ENCODE measurements at places on chromosomes 1 and 21.

- DNase-seq, result no peak
These were observed 26.7 kb downstream of the SLC2A1 start for GRCh38 chr1:42931911-42932422.

DNA sequence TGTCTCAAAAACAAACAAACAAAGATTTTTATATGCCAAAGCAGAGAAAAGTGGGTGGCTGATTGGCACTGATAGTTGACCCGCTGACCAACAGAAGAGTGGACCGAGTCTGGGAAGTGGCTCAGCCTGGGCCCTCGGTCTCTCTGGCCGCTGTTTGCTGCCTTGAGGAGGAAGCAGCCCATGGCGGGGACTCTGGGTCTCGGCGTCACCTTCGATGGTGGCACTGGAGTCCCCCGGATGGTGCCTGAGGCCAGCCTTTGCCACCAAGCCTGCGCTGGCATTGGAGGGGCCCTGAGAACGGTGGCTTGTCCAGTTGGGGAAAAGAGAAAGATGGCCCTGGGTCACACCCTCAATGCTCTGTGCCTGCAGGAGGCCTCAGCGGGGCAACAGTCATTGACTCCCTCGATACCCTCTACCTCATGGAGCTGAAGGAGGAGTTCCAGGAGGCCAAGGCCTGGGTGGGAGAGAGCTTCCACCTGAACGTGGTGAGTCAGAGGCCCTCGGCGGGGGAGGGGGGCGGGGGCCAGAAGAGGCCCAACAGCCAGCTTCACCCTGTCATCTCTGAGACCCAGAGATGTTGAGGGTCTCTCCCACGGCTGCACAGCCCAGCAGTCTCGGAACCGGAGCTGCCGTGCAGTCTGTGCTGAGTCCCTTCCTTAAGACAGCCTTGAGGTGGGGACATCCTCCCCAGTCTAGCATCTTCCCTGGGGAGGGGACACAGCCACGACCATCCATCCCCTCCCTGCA is 53.5 kb upstream of the SELENON start:
- DNase-seq, result no peak

DNA sequence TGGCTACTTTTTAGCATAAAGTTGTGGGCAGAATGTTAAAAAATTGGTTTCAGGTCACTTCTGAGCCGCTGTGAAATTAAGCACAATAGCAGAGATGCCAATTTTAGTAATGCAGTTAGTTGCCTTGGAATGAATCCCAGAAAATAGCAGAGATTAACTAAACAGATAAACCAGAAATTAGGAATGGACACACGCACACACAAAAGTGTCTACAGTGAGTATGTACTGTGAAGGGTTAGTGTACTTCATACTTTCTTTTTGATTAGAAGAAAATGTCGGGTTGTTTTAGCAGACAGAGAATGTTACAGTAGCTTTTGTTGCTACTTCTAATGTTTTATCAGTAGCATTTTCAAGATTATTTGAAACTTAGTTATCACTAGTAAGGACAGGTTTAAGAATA is 106.7 kb downstream of the LEPR start:
- DNase-seq, result peak; percentile 31

GRCh38 chr1:201786824-201787223 is 42.1 kb upstream of the IPO9 start:
- no peak for DNase-seq

DNA sequence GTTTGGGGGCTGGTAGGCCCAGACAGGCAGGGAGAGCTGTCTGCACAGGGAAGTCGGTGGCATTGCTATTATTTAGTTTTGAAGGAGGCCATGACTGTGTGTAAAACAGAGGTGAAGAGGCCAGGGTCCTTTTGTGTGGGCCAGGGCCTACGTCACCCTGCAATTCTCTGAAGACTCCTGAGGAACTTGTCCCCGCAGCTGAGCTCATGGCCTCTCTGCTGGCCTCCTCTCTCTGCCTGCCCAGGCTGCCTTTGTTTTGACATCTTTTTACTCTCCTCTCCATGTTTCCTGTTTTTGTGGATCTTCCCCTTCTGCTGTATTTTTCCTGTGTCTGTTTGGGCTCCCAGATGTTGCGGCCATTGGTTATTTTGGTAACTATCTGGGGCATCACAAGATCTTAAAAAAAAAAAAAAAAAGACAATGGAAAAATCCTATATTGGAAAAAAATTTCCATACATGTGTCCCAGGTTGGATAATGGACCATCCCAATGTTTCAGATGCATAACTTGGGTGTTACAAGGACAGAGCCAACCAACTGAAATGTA is 280.7 kb downstream of the RPS6KC1 start:
- no peak for DNase-seq

GRCh38 chr1:93566227-93566626 is 115.4 kb downstream of the BCAR3 start:
- DNase-seq, result no peak

DNA sequence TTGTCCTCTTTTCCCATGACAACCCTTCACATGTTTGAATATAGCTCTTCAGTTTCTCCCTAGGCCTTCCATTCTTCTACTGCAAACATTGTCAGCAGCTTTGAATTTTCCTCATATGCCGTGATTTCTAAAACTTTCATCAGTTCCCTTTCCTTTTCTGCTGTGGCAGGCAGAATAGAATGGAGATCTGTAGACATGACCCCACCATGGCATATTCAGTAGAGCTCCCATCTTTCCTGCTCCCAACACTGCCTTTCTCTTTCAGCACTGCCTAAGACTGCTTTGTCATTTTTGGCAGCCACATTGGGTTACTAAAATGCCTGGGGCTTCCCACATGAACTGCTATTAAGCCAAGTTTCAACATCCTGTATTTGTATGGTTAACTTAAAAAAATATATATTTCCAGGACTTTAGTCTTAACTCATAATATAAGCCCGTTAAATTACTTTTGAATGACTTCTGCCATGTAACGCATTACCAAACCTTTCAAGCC is 60.9 kb downstream of the TBX19 start:
- DNase-seq, result peak; percentile 37

DNA sequence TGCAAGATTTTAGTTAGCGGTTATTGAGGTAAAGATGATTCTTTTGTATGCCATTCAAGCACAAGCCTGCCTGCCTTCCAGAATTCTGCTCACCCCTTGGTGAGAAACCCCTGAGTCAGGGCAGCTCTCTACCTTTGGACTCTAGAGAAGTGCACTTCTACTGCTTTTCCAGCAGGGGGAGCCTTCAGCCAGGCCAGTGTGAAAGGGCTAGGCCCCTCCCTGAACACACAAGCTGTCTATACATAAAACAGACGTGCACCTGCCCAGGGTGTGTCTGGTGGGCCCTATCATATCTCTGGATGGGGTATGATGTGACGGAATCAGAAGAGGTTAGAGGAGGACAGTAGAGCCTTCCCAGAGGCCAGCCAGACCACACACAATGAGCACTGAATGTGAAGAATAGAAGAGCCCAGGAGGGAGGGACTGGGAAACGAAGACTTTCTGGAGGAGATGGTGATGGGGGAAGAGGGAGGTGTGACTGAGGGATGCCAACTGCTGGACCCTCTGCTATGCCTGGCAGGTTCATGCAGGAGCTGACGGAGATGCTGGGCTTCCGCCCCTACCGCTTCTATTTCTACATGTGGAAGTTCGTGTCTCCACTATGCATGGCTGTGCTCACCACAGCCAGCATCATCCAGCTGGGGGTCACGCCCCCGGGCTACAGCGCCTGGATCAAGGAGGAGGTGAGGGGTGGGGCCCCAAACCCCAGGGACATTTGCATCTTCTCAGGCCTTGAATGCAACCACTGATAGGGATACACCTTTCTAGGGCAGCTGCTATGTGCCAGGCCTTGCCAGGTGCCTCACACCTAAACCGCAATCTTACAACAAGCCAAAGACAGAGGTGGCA is 13.0 kb upstream of the KCNC4 start:
- DNase-seq, result no peak

DNA sequence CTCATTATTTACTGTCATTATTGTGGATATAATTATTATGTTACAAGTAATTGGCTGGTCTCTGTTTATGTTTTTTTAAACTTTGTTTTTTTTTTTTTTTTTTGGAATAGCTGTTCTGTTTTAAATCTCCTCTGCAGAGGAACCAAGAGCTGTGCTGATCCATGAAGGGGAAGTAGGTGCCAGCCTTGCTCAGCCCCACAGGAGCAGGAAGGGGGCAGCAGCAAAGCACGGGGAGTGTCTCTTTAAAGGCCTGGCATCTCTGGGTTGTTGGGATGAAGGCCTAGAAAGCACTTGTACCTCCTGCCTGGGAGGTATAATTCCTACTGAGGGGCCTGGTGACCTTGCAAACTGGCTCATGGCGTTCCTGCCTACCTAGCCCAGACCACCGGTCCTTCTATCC is 2.5 kb upstream of the GRHL3 start:
- DNase-seq, result no peak

- no peak for DNase-seq
These were observed 256.4 kb downstream of the PRDM2 start for GRCh38 chr1:13956393-13956792.

DNA sequence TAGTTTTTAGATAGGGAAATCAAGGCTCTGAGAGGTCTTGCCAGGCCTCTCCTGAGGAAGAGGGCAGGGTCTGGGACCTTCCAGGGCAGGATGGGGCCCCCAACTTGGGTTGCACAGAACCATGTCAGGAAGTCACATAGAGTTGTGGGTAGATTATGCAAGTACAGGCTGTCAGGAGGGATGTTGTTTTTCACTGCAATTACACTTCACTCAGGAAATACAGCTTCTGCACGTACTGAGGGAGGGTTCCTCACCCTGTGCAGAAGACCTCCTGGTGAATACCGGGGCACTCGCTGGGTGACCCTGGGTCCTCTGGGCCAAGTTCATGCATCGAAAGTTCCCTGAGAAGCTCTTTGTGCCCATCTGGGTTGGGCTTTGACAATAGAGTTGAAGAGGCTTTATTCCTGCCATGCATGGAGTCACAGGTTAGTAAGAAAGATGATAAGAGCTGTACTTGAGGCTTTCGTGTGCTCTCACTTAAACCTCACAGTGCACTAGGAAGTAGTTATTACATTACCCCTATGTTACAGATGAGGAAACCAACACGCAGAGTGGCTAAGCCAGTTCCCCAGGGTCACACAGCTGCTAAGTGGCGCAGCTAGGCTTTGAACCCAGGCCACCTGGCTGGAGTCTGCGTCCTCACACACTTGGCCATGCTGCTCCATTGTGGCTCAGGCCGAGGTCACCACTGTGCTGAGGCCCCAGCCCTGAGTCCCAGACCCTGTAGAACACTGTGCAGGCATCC is 16.2 kb upstream of the TNFRSF1B start:
- no peak for DNase-seq

DNA sequence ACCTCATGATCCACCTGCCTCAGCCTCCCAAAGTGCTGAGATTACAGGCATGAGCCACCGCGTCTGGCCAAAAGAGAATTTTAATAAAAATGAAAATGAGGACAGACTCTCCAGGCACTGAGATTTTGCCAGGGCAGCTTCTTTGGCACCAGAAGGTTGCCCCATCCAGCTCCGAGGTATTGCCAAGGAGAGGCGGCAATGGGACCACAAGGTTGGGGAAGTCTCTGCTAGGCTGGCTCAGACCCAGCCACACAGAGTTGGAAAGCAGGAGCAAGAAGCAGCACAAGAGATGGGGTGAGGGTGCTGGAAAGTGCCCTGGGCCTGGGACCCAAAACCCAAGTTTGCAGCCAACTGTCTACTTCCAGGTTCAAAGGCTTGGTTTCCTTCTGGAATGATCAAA is 200.9 kb downstream of the HHIPL2 start:
- DNase-seq, result no peak

GRCh38 chr1:178518894-178519293 is 6.0 kb downstream of the TEX35 start:
- no peak for DNase-seq

DNA sequence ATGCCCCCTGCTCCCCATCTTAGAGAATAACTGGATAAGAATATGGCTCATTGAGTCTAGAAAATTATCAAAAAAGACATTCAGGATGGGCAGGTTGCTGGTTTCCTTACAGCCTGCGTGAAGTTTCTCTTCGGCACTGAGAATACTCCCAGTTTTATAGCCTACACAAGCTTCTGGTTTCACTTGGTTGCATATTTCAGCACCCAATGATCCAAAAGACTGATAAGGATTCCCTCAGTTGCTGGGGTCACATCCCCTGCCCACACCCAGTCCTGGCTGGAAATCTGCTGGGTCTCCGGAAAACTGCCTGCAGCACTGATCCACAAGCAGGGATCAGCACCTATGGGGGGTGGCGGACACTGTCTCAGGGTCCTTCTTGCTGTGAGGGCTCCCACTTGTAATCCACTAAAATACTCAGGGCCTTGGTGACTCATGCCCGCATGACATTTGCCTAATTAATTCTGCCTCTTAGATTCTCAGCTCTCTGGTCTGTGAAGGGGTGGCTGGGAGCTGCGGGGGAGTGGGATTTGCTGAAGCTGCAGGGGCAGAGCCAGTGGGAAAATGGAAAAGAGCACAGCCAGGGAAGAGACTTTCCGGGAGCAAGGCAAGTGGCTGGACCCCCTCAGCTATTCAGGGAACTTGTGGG is 142.5 kb downstream of the ZNF648 start:
- DNase-seq, result no peak

GRCh38 chr1:228410015-228410414 is 3.4 kb upstream of the TRIM11 start:
- DNase-seq, result no peak

DNA sequence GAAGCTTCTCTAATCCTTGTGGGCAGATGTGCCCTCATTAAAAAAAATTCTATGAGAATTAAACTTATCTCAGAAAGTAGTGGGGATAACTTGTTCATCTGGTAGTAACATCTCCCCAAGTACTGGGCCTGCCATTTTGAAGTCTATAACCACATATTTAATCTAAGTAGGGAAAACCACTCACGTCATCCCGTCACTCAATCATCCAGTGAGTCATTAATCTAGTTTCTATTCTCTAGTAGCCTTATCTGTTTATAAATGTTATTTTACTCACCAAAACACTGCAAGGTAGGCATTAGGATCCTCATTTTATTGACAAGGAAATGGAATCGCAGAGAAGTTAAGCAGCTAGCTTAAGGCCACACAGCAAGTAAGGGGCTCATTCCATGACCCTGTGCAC is 221.9 kb downstream of the ATG4C start:
- no peak for DNase-seq

DNA sequence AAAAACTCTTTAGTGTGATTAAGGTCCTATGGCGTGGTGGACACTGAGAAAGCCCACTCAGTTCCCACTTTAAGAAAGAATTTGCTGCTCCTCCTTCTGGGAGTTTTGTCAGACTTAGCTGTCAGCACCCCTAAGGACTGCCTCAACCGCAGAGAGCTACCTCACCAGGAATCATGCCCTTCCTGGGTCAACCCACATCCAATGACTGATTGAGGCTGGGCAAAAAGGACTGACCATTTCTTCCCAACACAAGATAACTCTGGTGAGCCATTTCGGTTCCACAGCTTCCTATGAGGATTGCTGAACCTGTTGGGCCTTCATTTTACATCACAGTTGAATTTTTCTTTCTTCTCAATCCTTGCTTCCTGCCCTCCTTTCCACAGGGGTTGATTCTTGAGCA is 197.9 kb downstream of the NCAM2 start:
- DNase-seq, result no peak

DNA sequence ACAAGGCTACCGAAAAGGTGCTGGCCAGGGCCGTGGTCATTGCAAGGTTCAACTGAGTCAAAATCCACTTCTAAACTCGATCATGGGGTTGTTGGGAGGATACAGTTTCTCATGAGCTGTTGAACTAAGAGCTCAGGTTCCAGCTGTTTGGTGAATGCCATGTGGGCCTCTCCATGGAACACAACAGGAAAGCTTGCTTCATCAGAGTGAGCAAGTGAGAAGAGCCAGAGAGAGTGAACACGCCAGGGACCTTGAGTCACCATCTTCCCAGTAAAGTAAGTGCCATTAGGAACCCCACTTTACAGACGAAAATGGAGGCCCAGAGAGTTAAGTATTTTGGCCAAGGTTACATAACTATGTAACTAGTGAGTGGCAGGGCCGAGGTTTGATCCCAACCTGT is 475.1 kb upstream of the VAMP3 start:
- DNase-seq, result no peak

GRCh38 chr1:116820369-116820768 is 66.1 kb downstream of the CD2 start:
- no peak for DNase-seq

Data from amniotic stem cell (primary cell).